ENCODE measurements at places on chromosomes 3 and 15.
A peak's percentile ranks its signal among the peaks of the same experiment; 100 is the strongest.

- DNase-seq = no peak
Measured at GRCh38 chr15:38533926-38534325, 30.7 kb downstream of the RASGRP1 start.

GRCh38 chr15:28996289-28996688, 110.5 kb downstream of the APBA2 start:
- no peak for DNase-seq

DNA sequence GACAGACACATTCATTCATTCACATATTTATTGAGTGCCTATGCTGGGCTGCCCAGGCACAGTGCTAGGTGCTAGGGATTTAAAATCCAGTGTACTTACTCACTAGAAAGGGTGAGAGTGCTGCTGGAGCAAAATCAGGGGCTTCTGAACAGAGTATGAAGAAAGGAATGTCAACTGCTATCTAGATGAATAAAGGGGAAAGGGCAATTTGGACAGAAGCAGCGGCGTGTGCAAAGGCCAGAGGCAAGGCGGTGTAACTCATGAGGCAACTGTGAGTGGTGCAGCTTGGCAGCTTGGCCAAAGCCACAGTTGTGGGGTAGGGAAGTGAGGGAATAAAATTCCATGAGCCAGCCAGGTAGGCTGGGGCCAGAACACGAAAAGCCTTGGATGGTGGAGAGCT, 76.7 kb downstream of the RAD18 start:
- no peak for DNase-seq

GRCh38 chr15:43095243-43095642, 10.6 kb downstream of the UBR1 start:
- no peak for DNase-seq

DNA sequence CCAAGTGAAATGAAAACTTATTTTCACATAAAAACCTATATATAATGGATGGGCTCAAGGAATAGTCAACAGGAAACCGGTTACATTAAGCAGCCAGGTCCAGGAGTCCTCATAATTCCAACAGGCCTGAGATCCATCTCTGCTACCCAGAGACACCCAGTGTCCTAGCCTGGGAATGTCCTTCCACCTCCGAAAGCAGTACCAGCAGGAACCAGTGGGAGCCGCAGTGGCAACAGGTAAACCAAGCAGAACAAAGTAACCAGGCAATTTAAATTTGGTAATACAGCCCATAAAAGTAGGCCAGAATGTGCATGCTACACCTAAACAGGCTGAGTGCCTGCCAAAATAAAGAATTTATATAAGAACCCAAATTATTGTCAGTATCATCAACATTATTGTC, 195.6 kb downstream of the ZBBX start:
- no peak for DNase-seq

- DNase-seq = no peak
Measured at GRCh38 chr3:179743913-179744312, 91.1 kb downstream of the USP13 start.

GRCh38 chr15:99466701-99467337, 99.0 kb upstream of the MEF2A start:
- DNase-seq = no peak

DNA sequence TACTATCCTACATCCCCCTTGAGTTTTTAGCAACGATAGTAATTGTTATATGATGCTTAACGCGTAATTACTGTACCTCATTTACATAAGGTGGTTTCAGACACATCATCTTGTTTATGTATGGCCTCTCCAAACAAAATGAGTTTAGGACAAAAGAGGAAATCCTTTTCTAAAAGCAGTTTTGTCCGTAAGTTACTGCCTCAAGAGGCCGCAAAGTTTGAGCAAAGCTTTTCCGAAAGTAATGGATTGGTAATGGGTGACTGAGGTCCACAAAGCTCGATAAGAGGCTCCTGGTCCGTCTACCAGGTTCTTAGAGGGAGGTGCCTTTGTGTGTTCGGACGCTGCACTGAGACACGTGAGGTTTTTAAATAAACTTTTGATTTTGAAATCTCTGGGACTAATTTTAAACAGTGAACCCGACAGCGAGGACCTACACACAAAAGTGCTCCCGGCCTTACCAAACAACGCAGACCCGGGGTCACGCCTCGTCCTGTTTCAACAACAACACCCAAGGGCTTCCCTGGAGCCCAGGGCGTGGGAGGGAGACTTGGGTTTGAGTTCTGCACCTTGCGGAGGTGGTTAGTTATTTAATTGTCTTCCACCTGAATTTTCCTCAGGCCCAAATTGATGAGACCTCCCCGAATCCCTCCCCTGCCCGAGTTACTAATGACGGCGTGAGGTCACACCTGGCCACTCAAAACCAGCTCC, 456 bp upstream of the C15orf61 start:
- DNase-seq = no peak

DNA sequence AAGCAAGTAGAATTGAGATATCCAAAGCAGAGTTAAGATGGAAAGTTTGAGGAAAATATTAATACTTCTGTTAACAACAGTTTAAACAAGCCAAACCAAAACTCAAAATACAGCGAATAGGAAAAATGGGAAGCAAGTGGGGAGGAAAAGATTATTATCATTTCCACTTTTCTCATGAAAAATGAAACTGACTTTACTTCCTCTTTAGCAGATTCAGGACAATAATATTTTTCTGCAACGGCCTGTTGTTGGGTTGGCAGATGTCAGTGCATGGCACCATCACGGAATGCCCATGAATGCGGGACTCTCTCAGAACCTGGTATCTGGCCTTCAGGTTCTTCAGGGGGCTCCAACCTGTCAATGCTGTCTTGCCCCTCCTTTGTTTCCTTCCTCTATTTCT, 11.1 kb downstream of the ANKUB1 start:
- DNase-seq = peak; percentile 79

DNA sequence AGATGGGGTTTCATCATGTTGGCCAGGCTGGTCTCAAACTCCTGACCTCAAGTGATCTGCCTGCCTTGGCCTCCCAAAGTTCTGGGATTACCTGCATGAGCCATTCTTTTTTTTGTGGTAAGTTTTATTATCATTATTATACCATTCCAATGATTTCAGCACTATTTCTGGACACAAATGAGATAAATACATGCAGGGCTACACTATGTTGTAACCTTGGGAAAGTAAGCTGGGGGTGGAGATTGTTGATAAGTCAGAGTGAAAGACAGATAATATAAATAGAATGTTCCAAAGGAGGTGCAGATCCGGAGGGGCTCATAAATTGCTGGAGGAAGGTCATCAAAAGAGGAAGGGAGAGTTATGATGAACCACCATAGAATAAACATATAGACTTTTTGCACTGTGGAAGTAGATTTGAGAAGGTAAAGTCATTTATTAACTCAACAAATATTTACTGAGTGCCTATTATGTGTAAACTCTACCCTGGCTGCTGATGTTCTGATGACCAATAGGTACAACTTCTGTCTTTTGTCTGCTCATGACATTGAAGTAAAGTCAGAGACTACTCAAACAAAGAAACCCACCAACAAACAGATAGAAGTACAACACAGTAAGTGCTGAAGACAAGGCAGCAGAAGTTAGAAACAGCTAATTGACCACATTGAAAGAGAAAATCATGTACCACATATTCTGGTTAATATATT, 478.9 kb upstream of the GOLIM4 start:
- no peak for DNase-seq

DNA sequence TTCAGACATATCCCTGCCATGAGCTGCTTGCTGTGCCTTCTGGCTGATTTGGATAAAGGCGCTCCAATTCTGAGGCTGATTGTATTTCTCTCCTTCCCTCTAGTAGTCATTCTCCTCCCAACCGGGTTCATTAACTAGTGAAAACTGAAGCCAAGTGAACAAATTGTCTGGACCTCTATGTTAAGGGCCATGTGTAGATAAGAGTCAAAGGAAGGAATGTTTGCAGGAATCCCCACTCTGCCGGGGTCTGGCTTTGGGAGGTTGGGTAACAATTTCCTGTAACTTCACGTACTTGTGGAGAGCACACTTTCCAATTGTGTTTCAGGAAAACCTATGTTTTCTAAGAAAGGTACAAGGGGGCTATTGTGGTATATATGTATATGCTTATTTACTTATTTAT, 38.2 kb upstream of the SUCLG2 start:
- no peak for DNase-seq

- peak; percentile 35 for DNase-seq
Measured at GRCh38 chr3:130480736-130481135, 36.2 kb upstream of the COL6A6 start.
